Stimulated activated CD8-positive, alpha-beta memory T cell treated with anti-CD3 and anti-CD28 coated beads, Interleukin-4, amount 100 ng/mL, for 1 hour (primary cell): ENCODE measurements at places on chromosomes 2 and 18.

- no peak for DNase-seq
Observed at GRCh38 chr18:13530879-13531387, 195.4 kb downstream of the FAM210A start.

DNA sequence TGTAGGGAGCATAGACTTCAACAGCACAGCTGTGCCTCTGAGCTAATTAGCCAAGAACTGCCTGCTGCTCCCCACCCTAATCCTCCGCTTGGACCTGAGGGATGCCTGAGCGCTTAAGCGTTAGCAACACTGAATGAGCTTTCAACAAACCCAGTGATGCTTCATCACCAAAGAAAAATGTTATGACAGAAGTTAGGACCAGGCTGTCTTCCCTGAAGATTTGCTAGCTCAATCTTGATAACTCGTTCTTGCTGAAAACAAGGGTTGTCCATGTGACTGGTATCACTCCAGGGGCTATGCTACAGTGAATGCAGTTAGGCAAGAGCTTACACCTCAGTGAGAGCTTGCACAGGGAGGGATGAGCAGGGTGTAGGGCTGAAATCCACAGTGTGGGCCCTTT is 190.7 kb upstream of the SIX2 start:
- DNase-seq, result no peak

GRCh38 chr2:239300871-239301735 is 99.7 kb downstream of the HDAC4 start:
- DNase-seq, result no peak

GRCh38 chr2:64730551-64731262 is 77.0 kb upstream of the SERTAD2 start:
- DNase-seq, result no peak

DNA sequence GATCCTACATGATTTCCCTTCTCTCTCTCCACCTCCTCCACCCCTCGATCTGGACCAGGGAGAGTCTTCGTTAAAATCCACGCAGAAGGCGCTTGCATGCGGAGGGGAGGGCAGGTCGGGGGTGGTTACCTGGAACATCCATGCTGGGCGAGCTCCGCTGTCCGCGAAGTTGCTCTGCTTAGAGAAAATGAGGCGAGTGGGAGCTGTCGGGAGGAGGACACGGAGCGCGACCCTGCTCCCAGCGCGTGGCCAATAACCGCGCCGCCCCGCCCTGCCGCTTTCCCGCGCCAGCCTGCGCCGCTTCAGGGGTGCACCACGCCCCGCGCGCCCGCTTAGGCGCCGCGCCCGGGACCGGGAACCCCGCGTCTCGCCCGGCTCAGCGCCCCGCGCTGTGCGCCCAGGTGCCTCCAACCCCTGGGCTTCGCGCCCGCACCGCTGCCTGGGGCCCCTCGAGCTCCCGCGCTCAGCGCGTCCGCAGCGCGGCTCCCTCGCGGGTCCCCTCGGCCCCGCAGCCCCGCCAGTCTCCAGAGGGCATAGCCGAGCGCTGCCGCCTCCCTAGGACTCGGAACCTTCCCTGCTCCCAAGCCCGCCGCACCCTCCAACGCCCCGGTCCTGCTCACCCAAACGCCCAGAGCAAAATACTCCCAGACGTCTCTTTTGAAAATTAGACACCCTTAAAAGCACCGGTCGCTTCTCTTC is 636 bp downstream of the CBLN2 start:
- no peak for DNase-seq

DNA sequence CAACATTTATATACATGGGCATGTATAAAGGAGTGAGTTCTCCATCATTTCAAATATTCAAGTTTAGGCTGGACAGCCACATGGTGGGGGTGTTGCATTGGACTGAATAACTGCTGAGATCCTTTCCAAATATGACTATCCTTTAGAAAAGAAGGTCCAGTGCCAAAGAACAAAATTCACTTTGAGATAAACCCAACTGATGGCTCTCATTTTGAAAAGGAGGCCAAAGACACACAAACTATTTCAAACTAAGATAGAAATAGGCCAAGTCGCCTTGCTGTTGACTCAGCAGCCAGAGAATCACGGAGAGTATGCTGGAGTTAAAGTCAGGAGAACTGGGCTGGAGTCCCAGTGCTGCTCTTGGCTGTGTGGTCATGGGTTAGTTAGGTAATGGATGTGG is 204.5 kb upstream of the LRATD1 start:
- DNase-seq, result no peak

DNA sequence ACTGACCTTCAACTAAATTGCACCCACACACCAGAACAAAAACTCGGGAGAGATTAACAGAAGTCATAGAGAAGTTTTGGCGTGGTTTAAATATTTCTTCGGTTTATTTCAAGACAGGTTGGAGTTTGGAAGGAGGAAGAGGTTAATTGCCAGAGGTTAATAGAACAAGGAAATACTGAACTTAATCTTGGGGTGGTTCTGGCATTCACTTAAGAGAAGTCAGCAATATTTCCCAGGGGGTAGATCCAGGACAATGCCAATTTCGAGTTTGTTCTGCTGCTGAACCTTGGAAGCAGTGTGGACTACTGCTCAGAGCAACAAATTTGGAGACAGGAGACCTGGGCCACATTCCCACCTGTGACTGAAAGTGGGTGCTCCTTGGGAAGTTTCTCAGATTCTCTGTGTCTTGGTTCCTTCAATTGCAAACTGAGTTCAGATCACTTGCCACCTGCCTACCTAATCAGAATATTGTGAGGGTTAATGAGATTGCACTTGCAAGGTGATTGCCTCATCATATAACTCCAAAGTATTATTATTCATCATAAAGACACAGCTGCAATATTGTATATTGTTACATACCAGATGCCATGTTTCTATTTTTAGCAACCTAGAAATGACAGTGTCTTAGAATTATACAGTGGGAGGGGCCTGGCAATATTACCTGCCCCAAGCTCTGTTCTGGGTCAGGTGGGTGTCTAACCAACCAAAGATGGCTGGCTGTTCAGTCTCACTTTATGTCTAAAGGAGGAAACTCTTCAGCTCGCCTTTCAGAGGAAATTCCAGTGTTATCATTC is 217.4 kb downstream of the CDCA7 start:
- no peak for DNase-seq

GRCh38 chr18:39318462-39318861 is 1752.9 kb upstream of the CELF4 start:
- DNase-seq, result no peak

DNA sequence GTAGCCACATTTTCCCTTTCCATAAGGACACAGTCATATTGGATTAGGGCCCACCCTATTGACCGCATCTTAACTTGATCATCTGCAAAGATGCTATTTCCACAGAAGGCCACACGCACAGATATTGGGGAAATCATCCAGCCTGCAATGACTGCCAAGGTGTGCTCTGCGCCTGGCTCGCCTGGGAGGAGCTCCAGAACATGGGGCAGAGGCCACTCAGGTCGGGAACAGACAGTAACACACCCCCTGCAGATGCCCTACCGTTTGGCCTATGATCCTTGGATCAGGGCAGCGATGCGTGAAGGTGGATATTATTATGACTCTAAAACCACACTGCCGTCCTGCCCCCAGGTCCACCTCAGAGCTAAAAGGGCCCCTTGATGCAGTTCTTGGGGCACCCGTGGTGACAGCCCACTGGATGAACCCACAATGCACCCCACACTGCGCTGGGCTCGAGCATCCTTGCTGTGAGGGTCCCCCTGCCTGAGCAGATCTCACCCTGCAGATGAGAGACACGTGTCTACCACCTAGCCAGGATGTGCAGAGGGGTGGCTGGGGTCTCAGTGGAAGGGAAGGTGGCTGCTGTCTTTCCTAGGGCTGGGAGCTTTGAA is 72.9 kb upstream of the ZNF516 start:
- DNase-seq, result no peak

DNA sequence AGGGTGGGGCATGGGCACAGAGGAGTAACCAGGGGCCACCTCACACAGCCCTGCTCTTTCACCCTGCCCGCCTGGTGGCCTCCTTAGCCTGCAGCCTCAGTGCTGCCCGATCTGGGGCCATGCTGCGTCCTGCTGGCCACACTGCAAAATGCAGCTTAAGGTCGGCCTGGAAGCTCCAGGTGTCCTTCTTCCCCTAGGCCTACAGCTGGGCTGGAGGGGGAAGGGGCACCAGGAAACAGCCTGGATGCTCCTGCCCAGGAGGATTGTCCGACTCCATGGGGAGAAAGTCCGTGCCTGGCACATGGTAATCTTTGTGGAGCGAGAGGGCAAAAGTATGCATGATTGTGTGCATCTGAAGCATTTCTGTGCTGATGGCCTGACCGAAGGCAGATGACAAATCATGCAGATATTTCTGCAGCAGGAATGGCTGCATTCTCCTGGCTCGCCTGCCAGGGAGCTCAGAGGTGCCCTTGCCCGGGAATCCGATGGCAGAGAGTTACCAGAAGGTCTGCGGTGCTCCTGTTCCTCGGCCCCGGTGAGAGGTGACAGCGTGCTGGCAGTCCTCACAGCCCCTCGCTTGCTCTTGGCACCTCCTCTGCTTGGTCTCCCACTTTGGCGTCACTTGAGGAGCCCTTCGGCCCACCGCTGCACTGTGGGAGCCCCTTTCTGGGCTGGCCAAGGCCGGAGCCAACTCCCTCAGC is 12.8 kb upstream of the ALPP start:
- DNase-seq, result no peak

DNA sequence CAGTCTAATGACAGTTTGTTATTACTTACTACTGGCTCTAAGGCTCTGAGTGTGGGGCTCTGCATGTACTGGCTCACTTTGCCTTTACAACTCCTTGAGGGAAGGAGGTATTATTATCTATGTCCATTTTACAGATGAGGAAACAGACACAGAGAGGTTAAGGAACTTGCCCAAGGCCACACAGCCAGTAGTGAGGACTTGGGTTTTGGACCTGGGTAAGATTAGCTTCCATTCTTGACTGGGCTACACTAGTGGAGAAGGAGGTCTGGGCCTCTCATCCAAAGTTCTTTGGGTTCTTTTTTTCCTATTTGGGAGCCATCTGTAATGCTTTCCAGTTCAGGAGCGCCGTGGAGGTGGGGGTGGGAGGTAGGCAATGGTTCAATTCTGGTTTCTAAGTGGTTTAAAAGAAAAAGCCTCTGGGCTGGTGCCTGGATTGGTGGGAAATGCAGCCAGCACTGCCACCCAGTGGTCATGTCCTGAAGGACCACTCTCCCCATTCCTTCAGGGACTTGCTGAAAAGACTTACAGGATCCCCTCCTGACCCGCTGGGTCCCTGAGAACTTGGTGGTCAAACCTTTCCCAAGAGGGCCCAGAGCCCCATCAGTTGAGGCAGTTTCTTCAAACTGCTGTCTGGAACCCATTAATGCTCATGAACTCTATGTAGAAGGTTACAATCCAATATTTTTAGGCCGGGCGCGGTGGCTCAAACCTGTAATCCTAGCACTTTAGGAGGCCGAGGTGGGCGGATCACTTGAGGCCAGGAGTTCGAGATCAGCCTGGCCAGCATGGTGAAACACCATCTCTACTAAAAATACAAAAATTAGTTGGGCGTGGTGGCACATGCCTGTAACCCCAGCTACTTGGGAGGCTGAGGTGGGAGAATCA is 38.6 kb upstream of the NOTO start:
- no peak for DNase-seq

DNA sequence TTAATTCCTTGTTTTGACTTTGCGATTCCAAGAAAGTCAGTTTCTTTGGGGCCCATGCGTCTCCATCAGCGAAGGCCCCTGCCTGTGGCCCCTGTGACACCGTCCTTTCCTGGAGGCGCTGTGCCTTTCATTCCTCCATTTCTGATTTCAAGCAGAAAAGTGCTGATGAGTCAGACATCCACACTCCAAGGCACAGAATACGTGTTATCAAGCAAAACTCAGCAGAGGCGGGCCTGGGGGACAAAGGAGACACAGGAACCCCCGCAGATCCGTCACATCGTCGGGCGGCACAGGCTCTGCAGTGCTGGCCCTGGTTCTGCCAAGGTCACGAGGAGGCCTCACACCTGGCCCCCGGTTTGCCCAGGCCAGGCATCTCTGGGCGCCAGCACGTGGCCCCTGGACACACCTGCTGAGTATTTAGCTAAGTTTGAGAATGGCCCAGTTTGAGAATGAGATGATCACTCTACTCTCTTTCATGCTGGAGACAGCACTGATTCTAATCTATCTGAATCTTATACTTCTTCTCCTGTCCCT is 7.2 kb upstream of the SALL3 start:
- no peak for DNase-seq
